Fibroblast of skin of back (primary cell): ENCODE measurements at places on chromosomes 13 and 19.

- no peak for DNase-seq
These were observed 1.6 kb downstream of the REEP6 start for GRCh38 chr19:1492474-1493006.

DNA sequence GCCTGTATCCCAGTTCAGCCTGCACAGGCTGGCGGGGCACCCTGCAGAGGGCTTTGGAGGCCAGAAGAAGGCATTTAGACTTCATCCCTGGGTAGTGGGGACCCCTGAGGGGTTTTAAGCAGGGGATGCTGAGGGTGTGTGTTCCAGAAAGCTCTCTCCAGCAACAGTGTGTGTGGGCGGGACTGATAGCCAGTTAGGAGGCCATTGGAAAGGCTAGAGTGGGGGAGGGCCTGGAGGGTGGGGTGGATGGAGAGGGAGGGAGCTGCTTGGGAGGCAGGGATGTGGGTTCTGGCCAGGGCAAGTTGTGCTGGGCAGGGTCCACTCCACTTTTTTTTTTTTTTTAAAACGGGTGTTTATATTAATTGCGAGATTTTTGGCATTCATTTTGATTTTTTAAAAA, 28.3 kb downstream of the LYL1 start:
- no peak for DNase-seq

DNA sequence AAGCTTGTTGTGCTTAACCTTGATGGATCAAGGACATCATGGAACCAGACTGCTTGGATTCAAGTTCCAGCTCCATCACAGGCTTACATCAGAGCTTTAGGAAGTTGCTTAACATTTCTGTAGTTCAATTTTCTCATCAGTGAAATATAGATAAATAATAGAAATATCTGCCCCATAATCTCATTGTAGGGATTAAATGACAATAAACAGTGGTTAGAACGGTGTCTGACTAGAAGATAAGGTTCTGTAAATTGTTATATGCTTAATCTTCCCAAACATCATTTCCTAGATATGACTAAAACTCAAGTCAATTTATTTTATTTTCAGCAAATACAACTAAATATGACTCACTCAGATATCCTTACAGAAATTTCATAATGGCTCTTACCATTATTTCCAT, 83.5 kb downstream of the SLITRK1 start:
- peak; percentile 26 for DNase-seq

GRCh38 chr19:11479090-11479897, 1.6 kb downstream of the ELAVL3 start:
- peak; percentile 22 for DNase-seq

- no peak for DNase-seq
These were observed 9.7 kb upstream of the FUT2 start for GRCh38 chr19:48686088-48686487.

DNA sequence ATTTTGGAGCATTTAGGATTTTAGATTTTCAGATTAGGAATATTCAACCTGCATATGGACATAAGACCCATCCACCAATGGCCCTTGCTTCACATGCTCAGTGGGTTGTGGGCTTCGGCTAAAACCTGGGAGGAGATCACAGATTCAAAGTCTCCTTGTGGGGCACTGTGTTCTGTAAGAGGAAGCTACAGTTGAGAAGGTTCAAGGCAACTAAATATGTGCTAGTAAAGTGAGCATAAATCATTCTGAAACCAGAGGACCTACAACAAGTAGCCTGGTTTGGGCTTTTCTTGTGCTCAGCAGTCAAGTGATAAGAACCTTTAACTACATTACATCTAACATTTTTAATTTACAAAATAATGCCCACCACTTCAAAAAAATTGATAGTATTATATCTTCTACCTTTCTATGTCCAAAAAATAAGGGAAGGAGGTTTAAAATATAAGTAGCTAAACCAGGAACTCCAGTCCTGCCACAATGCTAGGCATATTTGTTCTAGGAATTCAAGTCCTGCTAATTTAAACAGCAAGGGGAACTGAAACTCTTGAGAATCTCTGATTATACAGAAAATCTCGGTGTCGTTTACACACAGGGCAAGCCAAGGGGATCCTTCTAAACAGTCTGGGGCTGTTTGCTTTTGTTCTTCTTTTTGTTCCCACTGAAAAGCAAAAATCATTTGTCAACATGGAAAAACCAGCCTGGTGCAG, 36.6 kb downstream of the FOXO1 start:
- no peak for DNase-seq

DNA sequence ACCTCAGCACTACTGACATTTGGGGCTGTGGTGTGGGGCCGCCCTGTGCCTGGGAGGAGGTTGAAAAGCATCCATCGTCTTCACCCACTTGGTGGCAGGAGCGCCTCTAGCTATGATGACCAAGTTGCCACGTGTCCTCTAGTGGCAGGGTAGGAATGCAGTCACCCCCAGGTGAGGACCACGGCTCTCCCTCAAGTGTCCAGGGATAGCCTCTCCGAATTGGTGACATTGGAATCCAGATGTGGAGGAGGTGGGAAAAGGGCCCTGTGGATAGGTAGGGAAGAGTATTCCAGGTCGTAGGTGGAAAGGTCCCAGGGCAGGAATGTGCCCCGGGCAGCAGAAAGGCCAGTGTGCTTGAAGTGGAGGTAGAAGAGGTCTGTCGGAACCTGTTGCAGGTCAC, 37.6 kb downstream of the ARHGEF18 start:
- DNase-seq: no peak

DNA sequence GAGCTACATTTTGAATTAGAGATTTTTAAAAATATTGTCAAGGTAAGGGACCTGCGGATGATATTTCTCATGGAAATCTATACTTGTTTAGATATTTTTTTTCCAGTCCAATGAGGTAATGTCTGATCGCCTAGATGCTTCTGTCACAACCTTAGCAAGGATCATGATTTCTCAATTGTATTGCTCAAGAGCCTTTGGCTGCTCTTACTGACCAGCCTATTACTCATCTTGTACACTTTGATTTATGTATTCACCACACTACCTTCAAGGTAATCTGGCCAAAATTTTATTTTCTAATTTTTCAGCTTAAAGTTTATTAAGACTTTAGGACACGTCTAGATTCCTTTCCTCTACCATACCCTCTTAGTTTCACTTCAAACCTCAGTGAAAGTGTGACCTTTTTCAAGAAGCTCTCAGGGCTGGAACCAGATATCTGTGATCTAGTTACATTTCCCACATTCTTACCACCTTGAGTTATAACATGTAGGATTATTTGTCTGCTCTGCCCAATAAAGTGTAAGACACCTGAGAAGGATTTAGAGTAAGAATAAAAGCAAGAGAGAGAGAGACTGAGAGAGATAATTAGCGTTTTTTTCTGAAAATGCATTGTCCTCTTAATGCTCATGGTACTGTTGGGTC, 197.1 kb downstream of the ITGBL1 start:
- DNase-seq: peak; percentile 15

- DNase-seq: no peak
These were observed 316.7 kb downstream of the DIAPH3 start for GRCh38 chr13:59846845-59847620.

DNA sequence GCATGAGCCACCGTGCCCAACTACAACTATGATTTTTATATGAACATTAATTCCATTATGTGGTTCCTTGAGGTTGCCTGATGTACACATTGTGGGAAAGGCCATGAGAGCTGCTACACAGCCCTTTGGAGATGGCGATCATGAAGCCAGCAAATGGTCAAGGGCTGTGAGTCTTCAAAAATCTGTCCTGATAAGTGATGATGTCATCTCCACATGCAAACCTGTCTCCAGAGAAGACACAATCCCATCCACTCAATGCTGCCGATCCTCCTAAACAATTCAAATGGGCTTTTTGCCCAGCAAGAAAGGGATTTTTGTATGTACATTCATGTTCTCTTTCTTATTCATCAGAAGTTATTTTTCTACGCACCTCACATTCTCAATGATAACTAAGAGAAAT, 17.6 kb downstream of the SIGLEC7 start:
- no peak for DNase-seq

DNA sequence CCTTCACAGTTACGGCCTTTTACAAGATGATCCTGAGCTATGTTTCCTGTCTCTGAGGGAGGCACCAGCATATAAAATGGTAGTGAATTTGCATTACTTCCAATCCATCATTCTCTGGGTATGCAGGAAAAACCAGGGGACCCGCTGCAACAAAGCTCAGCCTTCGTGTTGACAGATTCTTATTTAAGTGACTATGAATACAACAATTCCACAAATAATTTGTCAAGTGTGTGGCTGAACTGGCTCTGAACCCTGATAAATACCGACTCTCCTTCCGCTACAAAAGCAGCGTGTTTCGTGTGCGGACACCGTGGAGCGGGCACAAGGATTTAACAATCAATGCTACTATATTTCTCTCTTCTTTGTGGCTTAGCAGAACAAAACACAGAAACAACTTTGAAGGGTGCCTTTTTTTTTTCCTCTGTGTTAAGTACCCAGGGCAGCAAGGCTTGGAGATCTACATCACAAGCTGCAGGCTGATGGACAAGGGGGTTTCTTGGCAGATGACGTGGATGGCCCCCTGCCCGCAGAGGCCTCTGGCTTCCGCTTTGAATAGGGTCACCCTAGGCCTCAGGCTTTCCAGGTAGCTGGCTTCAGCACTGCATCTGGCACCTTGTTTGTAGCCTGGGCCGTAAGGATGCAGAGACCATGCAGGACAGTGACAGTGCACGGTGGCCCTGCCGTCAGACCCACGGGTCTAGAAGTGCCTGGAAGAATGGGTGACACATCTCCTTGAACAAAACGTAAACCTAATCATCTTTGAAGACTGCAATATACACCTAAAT, 280.5 kb upstream of the TSHZ3 start:
- DNase-seq: no peak

GRCh38 chr13:43220873-43221595, 197.6 kb downstream of the DNAJC15 start:
- no peak for DNase-seq

DNA sequence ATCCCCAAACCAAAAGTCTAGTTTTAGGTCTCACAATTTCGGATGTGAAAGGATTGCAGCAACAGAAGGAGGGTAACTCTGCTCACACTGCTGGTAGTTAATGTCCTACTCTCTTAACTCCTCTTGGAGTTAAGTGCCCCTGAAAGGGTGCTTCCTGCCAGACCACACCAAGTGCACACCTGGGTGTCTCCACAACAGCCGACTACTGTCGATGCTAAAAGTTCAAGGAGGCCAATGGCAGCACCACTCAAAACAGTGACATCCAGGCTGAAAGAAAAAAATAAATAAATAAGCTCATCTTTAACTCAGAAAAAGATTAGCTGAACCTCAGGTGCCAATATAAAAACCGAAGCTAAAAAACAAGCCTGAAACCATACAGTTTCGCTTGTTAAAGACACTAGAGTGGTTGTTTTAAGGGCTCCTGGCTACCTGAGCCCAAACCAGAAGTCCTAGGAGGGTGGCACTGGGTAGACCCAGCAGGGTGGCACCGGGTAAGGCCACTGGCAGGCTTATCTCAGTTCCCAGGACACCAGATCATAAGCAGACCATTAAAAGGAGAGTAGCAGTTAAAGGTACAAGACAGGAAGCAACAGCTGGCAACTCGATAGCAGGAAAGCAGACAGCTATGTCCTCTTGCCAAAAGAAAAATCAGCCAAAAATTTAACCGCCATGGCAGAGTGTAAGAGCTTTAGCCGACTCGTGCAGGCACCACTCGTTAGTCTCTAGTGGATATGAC, 39.3 kb downstream of the BRD4 start:
- DNase-seq: no peak

GRCh38 chr13:106533943-106534638, 1.4 kb downstream of the EFNB2 start:
- DNase-seq: peak; percentile 79

GRCh38 chr13:45447050-45447661, 17.6 kb upstream of the COG3 start:
- no peak for DNase-seq

DNA sequence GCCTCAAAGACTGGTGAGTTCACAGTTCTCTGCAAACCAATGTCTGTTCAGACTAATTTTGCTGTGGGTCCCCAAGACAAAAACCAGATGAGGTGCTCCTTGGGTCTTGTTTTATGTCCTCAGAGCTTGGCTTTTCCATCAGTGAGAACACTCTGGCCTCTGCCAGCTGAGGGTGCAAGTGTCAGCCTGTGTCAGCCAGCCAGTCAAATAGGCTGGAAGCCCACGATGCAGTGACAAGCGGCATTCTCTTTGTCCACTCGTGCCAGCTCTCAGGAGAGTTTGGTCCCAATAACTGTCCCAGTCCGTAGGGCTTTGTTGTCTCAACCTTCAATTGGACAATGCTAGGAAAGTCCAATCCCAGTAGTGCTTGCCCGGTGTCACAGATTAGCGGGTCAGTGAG, 9.4 kb upstream of the AKT2 start:
- DNase-seq: no peak

DNA sequence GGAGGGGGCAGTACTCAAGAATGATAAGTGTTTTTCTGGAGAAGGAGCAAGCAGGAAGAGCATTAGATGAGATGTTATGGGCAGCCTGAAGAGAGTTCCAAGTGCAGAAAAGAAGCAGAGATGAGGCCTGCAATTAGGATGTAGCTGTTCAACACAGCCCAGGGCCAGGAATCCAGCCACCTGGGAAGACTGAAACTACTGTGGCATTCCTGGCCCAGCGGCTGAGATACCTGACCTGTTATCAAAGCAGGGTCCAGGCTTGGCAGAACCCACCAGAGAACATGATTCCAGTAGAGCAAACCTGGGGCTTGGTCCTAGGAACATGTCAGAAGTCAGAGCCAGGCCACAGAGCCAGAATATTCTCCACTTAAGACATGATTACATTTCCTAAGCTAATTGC, 73.3 kb upstream of the LRCH1 start:
- no peak for DNase-seq

GRCh38 chr13:74289861-74290773, 155.9 kb upstream of the KLF12 start:
- DNase-seq: peak; percentile 85

- no peak for DNase-seq
These were observed 4.4 kb upstream of the FAM187B start for GRCh38 chr19:35232912-35233311.

DNA sequence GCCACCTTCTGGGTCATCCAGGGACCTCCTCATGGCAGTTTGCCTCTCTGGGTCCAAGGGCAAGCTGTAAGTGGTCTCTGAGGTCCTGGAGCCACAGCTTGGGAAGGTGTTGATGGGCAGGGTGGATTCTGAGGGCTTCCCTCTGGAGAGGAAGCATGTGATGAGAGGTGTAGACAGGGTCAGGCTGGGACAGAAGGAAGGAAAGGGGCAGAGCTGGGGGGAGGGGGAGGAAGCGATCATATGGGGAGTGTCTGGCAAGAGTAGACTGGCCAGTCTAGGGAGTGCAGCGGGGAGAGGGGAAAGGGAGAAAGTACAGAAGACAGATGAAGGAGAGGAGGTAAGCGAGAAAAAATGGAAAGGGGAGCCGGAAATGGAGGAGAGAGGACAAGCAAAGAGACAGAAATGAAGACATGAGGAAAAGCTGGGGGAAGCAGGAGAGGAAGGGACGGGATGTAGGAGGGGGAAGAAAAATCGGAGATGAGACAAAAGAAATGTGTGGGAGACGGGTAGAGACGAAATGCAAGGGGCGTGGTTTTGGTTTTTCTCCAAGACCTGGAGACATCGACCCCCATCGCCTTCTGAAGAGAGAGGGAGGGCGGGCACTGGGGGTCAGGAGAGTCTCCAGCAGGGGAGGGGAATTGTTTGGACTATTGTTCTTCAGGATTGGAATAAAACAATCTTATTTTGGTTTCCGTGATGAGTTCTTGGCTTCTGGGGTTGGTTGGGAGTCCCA, 26.6 kb downstream of the ZSWIM9 start:
- no peak for DNase-seq

- DNase-seq: no peak
These were observed 884.3 kb upstream of the PCDH20 start for GRCh38 chr13:62299988-62300387.
